ENCODE measurements at places on chromosomes 3 and 15.

GRCh38 chr3:54575618-54575960 is 352.3 kb downstream of the LRTM1 start:
- DNase-seq: no peak

- DNase-seq: no peak
Measured at GRCh38 chr3:114093596-114093995, 37.1 kb downstream of the QTRT2 start.

DNA sequence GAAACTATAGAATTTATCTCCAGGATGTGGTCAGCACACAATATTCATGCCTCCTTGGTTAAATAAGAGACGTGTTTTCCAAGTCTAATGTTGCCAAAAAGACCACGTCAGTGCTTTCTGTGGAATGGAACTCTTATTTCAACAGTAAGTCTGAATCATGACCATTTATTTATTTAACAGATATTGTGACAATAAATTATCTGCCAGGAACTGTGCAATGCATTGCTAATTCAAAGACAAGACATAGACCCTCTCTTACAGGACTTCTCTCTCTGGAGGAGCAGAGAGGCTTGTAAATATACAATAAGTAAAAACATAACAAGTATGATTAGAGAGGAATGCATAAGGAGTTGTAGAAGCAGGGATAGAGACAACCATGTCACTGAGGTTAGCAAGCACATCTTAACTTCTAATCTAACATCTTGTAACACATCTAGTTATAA is 227.5 kb downstream of the DTWD1 start:
- DNase-seq: no peak

GRCh38 chr15:51227940-51228732 is 110.3 kb downstream of the CYP19A1 start:
- DNase-seq: peak; percentile 41

GRCh38 chr15:34436126-34436955 is 1.3 kb downstream of the GOLGA8A start:
- DNase-seq: no peak

GRCh38 chr3:163422671-163423070 is 1655.6 kb downstream of the SI start:
- no peak for DNase-seq

DNA sequence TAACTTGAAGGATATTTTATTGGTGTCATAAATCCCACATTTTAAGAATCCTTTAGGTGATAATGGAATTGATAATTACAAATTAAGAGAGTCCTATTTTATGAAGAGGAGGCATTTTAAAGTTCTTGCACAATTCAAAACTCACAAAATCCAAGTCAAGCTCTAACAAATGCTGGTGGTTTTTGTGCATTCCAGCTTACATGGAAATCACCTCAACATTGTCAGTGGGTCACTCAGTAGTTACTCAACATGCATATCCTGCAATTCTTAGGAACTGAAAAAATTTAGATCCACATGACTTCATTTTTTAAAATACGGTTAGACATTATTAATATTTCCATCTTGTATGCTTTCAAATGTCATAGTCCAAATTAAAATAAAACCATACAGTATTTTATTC is 487.2 kb downstream of the CNTN3 start:
- no peak for DNase-seq

DNA sequence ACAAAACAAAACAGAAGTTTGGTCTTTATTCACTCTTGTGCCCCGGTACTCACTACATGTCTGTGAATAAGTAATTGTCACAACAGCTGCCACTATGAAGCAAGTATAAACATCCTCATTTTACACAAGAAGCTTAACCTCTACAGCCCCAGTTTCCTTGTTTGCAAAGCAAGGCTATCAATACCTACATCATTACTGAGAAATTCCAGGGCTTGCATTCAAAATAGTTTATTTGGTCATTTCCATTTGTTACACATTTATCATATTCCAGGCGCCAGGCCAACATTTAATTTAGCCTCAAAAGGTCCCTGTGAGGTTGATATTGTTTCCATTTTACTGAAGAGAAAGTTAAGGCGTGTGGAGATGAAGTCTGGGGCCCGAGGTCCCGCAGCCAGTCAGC is 161.4 kb upstream of the LRTM1 start:
- DNase-seq: no peak

DNA sequence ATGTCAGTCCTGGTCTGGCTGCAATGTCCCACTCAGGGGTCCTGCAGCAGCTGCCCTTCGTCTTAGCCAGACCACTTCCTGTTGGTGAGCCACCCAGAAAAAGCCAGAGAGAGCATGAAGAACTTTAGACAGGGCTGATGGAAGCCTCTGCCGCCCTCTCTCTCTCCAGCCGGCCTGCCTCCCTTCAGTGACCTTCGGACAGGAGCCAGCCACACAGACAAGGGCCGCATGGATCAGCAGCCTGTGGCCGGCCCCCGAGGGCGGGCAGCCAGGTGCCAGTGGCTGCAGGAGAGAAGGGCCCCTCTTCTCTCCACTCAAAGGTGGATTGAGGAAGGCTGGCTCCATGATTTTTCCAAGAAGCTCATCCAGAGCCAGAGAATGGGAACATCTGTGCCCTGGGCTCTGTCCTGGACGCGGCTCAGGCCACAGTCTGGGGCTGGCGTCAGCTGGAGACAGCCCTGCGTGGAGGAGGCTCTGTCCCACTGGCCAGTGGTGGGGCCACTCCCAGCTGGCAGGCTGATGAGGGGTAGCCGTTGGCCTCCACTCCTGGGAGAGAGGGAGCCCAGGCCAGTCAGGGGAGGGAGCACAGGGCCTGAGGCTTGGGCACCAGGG is 42.9 kb downstream of the ISG20 start:
- DNase-seq: peak; percentile 70
